ENCODE measurements at places on chromosomes 16 and 17.

GRCh38 chr16:66911112-66911511, 7.6 kb downstream of the CDH16 start:
- DNase-seq: no peak

GRCh38 chr17:8466456-8466855, 30.8 kb downstream of the NDEL1 start:
- DNase-seq: no peak

DNA sequence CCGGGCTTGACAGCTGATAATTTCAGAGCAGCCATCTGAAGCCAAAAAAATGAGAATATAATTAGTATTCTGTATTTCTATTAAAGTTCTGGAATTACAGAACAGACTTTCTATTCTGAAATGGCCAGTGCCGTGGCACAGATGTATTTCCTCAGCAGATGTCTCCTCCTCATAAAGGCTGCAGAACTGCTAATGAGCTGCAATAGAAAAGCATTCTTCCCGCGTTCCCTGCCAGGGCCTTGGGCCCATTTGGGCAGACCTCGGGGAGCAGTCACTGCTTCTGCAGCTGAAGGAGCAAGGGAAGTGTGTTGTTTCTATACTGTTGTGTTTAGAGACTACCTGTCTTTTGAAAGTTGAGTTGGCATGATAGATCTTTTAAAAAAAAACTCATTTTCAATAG, 152.6 kb upstream of the CACNG5 start:
- DNase-seq: no peak

GRCh38 chr17:73226556-73227172, 33.8 kb downstream of the COG1 start:
- DNase-seq: no peak

DNA sequence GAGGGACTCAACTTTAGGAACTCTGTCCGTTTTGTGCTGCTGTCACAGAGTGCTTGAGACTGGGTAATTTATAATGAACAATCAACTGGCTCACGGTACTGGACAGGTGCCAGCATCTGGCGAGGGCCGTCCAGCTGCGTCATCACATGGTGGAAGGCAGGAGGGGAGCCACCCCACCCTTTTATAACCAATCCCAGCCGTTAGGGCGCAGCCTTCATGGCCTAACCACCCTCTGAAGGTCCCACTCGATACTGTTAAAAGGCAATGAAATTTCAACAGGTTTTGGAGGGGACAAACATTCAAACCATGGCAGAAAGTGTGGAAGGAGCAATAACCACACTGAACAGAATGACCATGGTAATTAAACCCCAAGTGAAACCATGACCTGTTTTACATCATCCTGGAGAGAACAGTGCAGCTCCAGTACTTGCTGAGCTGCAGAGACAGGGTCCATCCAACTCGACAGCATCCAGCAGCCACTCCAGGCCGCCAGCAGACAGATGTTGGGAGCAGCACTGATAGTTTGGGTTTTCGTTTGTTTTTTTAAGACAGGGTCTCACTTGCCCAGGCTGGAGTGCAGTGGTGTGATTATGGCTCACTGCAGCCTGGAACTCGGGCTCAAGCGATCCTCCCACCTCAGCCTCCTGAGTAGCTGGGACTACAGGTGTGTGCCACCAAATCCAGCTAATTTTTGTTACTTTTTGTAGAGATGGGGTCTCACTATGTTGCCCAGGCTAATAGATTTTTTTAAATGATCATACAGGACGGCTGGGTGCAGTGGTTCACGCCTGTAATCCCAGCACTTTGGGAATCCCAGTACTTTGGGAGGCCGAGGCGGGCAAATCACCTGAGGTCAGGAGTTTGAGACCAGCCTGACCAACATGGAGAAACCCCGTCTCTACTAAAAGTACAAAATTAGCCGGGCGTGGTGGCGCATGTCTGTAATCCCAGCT, 11.0 kb downstream of the CHMP6 start:
- no peak for DNase-seq

Data from neural crest cell (in vitro differentiated cells).